ENCODE measurements at places on chromosomes 5 and 9.

DNA sequence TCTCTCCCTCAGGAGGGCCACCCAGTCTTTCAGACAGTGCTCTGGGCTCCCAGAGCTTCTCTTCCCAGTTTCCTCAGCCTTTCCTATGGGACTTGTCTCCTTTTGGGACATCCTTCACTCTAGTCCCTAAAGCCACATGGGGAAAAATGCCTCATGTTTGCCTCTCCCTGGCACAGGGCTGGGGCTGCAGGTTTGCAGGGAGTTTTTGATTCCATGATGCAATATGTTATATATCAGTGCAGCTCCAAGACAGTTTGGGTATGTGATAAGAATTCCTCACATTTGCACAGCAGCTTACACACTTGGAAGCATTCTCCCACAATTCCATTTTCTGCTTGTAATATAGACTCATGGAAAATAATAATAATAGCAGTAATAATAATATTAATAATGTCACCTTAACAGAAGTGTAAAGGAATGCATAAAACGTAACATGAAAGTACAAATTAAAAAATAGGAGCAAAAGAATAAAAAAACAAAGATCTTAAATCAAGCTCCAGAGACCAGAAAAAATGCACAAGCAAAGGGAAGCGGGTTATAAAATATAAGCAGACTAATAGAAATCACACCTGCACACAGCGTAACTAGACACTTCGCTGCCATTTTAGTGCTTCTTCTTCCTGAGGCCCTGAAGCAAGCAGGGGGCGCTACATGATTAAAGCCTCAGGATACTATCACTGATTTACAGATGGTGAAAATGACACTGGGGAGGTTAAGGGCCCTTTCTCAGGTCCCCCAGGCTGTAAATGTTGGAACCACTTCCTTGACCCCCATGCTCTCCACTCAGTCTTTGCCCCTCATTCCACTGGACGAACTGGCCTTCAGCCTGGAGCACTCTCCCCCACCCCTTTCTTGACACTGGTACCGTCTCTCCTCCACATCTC lies 70.0 kb upstream of the IL17B start:
- peak; percentile 75 for DNase-seq

- peak; percentile 68 for DNase-seq
Observed at GRCh38 chr5:38265546-38266179, 7.3 kb downstream of the EGFLAM start.

GRCh38 chr5:126007841-126008240 lies 415.4 kb upstream of the GRAMD2B start:
- DNase-seq = no peak

GRCh38 chr5:11595045-11595444 lies 309.2 kb downstream of the CTNND2 start:
- peak; percentile 12 for DNase-seq

GRCh38 chr5:5629607-5629978 lies 207.1 kb downstream of the ICE1 start:
- DNase-seq = no peak

DNA sequence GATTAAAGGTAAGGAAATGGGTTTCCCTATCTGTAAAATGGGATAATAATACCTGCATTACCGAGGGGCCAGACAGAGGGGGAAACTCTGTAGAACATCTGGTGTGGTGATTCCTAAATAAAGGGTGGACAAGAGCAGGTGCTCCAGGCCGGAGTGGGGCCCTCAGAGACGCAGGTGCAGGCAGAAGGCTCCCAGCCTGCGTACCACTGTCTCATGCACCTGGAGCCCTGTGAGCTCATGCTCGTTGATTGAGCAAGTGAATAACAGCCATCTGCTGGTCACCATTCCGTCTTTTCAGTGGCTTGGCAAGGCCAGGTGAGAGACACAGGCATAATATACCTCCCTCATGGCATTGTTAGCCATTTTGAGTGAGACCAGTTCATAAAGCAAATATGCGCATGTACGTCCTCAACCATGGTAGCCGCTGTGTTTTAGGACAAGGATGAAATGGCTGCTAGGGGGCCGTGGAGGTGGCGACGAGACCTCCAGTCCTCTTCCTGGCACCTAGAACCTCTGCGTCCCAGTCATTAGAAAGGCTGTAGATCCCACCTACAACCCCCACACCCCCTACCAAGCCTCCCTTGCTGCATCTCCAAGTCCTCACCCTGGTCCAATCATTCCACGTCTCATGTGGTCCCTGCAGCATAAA lies 198.0 kb upstream of the MVB12B start:
- DNase-seq = no peak

GRCh38 chr5:1497795-1498622 lies 25.8 kb downstream of the LPCAT1 start:
- DNase-seq = no peak
